ENCODE measurements at places on chromosomes 13 and 19.

- DNase-seq: no peak
These were observed 76.2 kb downstream of the DHRS12 start for GRCh38 chr13:51727634-51728274.

GRCh38 chr13:52765611-52766390 is 26.2 kb upstream of the CNMD start:
- DNase-seq: no peak

DNA sequence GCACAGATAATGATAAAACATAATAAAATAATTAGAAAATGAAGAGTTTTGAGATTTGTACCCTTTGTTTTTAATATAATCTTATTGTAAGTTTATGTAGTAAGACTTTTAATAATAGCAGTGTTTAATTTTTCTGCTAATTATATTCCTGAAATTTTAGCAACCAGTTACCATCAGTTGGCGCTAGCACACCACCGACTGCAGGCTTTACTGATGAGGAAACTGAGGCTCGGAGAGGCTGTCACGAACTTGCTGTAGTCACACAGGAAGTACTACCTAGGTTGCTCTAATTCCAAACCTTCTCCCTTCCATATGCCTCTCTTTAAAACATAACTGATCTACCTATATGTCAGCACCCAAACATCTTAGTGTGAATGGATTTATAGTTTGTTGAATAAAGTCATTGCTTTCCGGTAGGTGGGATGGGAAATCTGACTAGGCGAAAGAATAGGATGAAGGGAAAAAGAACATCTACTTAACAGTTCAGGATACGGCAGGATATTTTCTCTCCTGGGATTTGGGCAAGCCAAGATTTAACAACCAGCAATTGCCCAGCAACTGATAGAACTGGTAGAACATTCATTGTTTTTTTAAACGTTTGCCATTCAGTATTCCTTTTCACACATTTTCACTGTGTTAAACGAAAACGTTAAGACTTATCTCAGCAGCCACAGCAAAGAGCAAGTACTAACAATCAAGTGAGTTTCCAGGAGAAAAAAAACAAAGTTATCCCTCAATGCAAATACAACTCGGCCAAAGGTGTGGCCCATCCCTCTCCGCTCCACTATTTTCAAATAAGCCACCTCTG is 822 bp upstream of the RFXAP start:
- DNase-seq: no peak

DNA sequence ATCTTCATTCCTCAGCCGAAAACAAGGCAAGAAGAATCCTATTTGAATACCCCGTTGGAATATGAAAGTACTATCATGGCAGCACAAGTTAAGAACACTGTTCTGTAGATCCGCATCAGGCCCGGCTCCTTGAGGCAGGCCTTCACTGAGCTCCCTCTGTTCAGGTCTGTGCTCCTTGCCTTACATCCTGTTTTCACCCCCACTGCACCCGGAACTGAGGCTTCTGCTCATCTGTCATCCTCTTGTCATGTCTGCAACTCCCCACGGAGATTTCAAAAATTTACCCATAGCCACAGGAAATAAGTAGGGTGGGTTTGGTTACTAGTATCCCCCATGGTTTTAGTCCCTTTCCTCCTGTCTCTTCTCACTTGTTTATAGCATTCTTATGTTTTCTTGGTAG is 861.9 kb downstream of the GPC5 start:
- no peak for DNase-seq

- no peak for DNase-seq
These were observed 24.7 kb upstream of the TIMM44 start for GRCh38 chr19:7968008-7968795.

DNA sequence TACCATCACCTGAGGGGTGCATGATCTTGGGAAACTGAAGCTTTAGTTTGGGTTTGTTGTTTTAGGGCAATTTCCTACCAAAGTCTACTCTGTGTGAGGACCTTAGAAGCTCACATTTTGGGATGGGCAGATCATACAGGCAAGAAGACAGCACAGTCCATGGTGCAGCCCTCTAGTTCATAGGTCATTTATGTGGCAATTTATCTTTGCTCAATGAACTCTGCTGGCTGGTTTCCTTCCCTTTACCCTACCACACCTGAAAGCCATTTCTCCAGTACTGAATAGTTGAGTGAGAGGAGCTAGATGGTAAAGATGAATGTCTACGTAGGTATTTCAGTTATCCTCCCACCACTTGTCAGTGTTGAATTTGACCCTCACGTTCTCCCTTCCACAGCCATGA is 87.5 kb upstream of the KLF12 start:
- DNase-seq: no peak

- DNase-seq: no peak
These were observed 64.8 kb upstream of the FLT1 start for GRCh38 chr13:28559636-28560259.

- DNase-seq: no peak
These were observed 284.0 kb downstream of the DNAJC15 start for GRCh38 chr13:43307221-43307920.

DNA sequence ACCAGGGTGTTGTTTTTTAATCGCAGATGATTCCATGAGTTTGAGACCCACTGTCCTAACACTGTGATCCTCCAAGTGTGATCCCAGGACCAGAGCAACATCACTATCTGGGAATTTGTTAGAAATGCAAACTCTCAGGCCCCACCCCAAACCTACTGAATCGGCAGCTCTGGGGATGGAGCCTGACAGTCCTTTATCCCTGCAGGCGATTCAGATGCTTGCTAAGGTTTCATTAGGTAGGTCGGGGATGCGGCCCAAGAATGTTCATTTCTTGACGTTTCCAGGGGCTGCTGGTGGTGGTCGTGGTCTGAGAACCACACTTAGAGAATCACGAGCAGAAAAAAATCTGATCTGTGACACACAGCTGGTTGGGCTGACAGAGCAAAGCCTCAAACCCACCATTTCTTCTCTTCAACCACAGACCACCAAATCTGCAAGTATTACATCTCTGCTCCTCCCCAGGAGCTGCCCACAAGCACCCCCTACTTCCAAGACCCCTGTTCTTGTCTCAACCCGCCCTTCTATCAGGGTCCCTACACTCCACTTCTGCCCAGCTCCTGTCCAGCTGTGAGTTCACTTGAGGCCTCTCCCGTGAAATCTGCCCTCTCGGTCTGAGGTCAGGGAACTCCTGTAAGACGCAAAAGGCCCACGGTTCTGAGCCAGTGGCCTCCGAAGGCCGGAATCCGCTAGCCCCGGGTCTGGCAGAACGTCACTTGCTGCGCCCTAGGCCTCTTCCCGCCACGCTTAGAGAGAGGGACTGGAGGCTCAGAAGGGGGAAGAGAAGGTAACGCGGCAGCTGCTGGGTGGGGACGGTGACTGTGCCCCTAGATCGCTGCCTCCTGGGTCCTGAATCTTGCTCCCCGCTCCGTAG is 1.1 kb upstream of the FARP1 start:
- no peak for DNase-seq

GRCh38 chr19:29499261-29499920 is 26.4 kb upstream of the VSTM2B start:
- no peak for DNase-seq

DNA sequence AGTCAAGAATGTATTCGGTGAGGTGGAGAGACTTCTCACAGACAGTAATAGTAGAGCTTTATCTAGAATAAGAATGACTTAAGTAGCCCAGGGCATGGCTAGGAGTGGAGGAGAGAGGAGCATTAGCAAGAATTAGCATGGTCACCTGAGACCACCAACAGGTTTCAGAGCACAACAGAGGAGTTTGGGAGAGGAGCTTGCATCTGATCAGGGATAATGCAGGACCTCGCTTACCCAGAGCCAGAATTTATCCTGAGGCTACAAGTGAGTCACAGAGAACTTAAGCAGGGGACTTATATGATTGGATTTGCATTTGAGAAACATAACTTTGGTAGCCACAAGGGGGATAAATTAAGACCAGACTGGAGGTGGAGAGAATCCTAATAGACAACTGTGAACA is 102.1 kb upstream of the FNDC3A start:
- DNase-seq: no peak

- DNase-seq: no peak
These were observed 27.4 kb downstream of the NDFIP2 start for GRCh38 chr13:79508224-79508961.

GRCh38 chr13:108408672-108409071 is 139.2 kb downstream of the TNFSF13B start:
- no peak for DNase-seq

DNA sequence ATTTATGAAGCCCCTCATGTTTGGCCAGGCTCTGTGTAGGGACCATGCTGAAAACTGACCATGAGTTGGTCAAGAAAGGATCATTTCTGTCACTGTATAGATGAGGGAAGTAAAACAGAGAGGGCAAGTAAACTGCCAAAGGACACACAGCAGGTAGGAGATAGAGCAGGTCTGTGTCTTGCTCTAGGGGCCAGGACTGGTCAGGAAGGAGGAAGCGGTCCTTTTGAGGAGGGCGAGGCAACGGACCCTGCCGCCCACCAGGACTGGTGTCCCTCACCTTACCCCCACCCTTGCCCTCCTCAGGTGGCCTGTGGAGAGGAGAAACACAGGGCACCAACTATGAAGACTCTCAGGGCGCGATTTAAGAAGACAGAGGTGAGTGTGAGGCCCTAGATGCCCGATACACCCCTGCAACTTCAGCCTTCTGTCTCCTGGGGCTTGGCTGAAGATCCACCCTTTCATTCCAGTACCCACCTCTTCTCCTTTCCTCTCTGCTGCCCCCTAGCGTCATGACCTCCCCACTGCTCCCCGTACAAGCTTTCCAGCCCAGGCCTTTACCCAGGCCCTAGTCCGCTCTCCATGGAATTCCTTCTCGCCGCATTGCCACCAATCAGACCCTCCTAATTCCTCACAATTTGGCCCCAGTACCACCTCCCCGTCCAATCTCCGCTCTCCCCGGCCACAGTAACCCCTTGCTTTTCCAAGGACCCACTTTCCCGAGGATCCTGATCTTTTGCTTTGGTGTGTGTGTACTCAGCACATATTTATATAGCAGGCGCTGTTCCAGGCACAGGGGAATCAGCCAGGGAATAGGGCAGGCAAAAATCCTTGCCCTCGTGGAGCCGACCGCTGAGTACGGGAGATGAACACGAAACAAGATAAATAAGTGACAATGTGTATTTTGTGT is 3.9 kb downstream of the ANKRD24 start:
- DNase-seq: peak; percentile 26

GRCh38 chr19:54188215-54188871 is 1.0 kb downstream of the MBOAT7 start:
- DNase-seq: no peak

- no peak for DNase-seq
These were observed 96.3 kb upstream of the SOX1 start for GRCh38 chr13:111970494-111971141.

GRCh38 chr19:40464059-40465024 is 1.2 kb downstream of the BLVRB start:
- peak; percentile 53 for DNase-seq

- DNase-seq: no peak
These were observed 1643.2 kb upstream of the PRR20A start for GRCh38 chr13:55497486-55497885.

DNA sequence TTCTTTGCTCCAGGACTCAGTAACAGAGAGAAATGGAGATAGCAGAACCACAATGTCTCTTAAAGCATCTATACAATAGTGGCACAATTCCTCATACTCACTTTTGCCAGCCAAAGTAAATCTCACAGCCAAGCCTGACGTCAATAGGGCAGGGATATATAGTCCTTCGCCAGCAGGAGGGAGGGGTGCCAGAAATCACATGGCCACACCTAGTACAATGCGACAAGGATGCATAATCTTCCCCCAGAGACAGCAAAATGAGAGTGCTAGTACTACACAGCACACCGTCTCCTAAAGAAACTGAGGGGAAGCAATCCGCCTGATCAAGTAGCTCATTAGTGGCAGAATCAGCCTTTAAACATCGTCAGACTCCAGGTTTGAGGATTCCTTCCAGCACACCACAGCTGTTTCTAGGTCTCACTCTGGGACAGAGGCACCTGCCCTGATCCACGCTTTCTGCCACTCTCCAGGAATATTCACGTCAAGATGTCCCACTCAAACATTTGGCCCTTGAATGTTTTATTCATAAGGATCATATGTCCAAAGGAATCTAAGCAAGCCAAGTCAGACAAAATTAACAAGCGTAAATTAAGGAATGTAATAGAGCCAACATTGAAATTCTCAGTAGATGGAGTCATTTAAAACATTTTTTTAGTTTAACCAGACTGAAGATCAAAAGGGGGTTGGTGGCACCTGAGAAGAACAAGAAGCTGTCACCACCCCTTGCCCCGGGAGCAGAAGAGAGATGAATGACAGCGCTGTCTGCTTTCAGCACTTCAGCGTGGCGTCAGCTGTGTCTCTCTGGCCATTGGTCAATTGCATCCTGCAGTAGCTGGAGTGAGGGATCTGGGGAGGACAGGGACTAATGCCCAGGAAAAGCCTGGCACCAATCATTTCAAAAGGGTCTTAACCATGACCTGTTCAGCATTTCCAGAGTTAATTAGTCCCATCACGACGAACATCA is 63.5 kb upstream of the SERP2 start:
- DNase-seq: no peak

DNA sequence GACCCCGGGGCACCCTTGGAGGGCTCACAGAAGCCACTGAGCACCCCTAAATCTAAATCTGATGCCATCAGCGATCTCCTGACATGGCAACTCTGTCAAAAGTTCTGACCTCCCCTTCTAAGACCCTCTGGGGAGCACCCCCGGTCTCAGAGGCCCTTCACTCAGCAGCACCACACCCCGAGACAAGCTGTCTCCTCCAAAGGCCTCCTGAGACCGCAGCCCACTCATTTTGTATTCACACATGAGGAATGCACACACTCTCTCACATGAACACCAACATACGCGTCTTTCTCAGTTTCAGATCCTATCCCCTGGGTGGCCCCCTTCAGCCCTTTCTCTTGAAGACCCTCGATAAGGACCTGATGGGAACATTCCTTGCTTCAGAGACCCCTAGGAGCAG is 2.6 kb downstream of the NDUFA11 start:
- DNase-seq: no peak

GRCh38 chr13:101217086-101217485 is 199.2 kb downstream of the NALCN start:
- DNase-seq: no peak

DNA sequence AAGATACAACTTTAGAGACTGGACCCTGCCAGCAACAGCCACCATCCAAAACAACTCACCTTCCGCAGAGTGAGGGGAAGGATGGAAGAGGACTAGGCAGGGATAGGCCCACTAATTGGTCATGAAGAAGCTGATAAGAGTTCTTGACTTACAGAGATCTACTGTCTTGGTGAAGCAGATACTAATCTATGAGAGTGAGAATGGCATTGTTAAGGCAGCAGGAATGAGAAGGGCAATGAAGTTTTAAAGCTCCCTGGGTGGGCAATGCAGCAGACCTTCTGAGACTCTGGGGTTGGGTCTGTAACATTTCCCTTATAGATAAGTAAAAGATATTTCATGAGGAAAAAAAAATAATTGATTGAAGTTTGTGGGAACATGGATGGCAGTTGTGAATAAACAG is 63.7 kb downstream of the KLF12 start:
- DNase-seq: no peak

DNA sequence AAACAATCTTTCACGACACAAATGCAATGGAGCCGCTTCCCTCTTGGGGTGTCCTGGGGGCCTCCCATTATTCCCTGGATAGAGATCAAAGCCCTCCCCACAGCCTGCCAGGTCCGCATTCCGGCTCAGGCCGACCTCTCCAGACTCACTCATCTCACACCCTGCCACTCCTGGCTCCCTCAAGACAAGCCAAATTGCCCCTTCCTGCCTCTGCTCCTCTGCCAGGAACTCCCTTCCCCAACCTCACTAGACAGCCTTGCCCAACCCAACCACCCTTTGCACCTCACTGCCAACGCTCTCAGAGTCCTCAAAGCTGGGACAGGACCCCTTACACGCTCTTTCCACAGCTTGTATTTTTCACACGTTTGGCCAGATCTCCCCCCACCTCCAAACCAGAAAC is 1.5 kb downstream of the ABHD17A start:
- DNase-seq: no peak
